Left renal cortex interstitium (tissue), 4 donors: ENCODE measurements at places on chromosomes 7 and 10. TPM values are rescaled to one million over a fixed set of nuclear protein-coding genes. Genes with fewer than 3 reads are reported as not detected.

The CYP17A1 gene
- polyA plus RNA-seq = 0.39 TPM

The PVRIG gene
- polyA plus RNA-seq = 7.9 TPM

The EN2 gene
- 0.07 TPM for polyA plus RNA-seq

DNA sequence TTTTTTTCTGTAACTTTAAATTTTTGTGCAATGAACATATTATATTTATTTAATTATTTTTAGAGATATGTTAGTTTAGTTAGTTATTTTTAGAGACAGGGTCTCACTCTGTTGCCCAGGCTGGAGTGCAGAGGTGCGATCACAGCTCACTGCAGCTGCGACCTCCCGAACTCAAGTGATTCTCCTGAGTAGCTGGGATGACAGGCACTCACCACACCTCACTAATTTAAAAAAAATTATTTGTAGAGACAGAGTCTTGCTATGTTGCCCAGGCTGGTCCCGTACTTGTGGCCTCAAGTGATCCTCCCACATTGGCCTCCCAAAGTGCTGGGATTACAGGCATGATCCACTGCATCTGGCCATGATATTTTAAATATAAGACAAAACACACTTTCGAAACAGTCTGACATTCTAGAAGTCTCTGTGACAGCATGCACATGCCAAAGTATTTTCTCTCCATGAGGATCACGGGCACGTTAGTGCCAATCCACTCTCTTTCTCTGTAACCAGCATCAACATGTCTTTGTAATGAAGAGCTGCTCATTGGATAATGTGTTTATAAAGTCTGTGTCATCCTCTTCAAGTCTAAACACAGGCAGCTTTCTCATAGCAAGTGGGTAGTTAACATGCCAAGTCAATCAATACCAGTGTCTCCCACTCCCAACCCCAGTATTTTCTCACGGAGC, 137.4 kb downstream of the GLI3 start:
- no peak for DNase-seq
